T-helper 17 cell (primary cell): ENCODE measurements at places on chromosomes 5 and 9. TPM values are rescaled to one million over a fixed set of nuclear protein-coding genes. Genes with fewer than 3 reads are reported as not detected.

DNA sequence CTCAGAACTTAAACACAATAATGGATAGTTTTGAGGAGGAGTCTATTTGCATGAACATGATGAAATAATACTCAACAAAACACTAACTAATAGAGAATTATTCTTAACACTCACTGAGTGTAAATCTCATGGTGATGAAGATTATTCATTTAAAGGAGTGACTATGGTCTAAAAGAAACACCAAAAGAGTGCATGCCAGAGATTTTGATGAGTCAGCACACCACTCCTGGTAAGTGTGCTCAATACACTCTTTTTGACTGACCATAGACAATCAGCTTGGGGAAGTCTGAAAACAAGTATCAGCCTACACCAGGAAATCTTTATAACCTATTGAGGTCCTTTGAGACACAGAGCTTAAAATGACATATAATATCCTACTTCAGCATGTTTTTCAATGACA, 6.8 kb upstream of the FST start:
- no peak for DNase-seq

DNA sequence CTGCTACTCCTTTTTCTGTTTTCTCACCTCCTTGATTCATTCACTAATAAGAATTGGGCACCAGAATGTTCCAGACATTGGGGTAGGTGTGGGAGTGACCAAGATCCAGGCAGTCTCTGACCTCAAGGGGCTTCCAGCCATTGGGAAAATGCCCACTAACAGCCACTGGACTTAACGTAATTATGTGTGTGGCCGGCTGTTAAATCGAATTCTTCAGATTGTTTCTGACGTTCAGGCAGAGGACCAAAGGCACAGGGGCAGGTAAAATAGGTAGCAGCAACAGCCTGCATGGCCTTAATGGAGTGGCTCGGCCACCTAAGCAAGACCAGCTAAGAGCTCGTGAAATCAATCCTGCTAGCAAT, 48.4 kb upstream of the CKMT2 start:
- no peak for DNase-seq

DNA sequence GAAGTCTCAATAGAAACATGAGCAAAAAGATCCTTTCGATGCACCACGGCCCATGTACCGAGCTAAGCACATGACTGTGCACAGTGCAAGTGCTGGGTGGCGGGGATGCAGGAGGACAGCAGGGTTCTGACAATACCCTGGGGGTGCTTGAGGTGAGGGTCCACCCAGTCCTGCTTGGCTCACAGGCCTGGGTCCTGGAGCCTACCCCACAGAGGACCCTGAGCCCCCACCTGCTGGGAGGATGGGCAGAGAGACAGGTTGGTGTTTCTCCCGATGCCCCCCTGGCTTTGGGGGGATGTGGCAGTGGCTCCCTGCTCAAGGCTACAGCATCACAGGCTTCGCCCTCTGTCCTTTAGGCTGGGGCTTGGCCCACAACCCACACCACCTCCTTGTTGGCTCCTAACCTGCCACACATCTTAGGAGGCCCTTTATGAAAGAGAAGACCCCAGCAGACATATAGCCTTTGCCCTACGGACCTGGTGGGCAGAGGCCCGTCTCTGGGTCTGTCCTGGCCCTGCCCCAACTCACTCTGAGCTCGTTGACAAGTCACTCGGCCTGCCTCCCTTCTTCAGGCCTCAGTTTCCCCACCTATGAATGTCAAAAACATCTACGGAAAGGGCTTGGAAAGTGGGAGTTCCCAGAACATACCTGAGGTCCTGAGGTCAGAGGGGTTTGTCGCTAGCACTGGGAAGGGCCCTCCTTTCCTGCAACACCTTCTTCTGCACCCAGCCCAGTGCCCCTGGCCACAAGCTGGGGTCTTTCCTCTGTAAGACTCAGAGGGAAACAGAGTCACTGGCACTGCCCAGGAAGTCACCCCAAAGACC, 50.3 kb downstream of the BARX1 start:
- no peak for DNase-seq

GRCh38 chr9:129864991-129865647, 29.9 kb downstream of the USP20 start:
- DNase-seq = no peak

DNA sequence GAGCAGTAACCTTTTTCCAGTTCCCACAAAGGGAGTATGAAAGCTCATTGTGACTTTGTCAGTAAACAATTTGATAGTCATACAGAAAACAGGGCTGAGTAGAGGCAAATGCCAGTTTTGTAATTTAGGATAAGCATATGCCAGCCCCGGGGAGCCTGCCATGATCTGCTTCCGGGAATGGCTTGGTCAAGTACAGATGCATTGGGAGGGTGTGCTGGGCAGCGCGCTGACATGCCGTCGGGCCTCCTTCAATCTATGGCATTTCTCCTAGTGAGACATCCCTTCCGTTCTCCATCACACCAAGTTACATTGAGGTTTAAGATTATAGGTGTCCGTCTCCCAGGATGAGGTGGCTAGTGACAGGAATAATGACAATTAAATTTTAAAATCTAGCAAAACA, 48.6 kb downstream of the GNA14 start:
- DNase-seq = no peak

GRCh38 chr9:125763394-125763801, 16.2 kb downstream of the PBX3 start:
- DNase-seq = no peak

DNA sequence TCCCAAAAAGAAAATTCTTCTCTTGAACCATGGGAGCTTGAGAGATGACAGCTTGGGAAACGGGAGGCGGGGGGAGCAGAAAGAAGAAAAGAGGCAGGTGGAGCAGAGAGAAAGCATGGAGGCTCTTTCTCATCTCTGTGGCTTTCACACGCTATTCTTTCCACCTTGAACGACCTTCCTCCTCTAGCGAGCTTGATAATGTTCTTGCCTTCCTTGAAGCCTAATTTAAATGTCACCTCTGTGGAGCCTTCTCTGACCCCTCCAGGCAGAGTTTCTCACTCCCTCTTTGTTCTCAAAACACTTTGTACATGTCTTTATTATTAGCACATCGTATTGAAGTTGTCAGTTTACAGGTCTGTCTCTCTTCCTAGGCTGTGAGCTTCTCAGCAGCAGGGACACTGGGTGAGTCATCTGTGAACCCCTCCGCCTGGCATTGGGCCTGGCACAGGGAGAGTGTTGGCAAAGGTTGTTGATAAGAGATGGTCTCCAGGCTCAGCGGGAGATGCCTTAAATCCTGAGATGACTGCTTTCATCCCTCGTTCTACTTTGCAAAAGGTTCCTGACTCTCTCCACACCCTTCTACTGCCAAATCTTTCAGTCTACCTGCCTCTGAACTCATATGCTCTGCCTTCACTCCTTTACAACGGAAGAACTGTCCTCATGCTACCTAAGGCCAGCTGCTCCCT, 14.1 kb upstream of the STRBP start:
- no peak for DNase-seq

The F12 gene
- total RNA-seq = 1.1 TPM

DNA sequence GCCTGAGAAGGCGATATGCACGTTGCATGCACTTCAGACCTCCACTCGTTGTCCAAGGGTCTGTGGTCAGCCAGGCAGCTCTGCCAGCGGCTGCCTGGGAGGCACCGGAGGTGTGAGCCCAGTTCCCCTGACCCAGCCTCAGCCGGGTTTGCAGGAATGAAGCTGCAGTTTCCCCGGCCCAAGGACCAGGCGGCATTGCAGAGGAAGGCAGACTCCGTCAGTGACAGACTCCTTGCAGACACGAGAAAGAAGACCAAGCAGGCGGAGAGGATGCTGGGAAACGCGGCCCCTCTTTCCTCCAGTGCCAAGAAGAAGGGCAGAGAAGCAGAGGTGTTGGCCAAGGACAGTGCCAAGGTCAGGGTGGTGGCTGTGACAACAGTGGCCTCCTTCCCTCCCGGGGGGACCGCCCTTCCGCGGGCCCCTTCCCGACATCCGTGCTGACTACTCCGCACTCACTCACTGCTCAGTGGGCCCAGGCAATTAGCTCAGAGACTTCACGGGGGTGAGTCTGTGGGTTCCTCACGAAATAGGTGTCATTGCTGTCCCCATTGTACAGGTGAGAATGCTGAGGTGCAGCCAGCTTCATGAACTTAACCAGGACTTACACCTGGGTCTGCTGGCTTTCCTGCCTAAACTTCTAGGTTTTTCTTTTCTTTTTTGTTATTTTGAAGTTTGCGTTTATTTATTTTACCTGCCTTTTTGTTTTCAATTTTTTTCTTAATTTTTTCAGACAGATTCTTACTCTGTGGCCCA, 10.8 kb upstream of the AIF1L start:
- no peak for DNase-seq

The PRSS3 gene
- total RNA-seq = not detected

DNA sequence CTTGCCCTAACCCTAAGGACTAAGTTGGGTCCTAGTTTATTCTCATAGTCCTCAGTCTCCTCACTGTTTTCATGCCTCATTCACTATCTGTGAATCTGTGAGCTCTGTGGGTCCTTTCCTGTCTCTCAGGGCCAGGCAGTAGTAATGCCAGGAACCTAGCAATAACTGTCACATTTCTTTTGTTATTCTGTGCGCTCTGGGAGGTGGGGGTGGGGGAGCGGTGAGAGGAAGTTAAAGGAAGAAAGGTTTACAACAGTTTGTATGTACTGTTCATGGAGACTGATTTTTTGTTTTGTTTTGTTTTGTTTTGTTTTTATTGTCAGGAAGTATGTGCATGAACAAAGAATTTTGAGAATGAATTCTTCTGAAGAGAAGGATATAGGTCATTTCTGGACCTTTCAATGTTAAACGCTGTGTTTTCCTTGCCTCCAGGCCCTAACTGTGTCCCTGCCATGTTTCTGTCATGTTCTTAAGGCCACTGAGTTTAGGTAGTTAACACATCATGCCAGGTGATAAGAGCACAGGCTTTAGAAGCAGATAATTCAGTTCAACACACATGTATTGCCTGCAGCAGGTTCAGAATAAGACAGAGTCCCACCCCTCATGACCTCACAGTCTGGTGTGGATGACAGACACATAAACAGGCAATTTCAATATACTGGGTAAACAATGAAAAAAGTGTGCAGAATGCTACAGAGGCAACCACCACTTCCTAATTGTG, 13.3 kb upstream of the FEM1C start:
- no peak for DNase-seq

- DNase-seq = no peak
These were observed 211.3 kb upstream of the PRR16 start for GRCh38 chr5:120252839-120253238.

The PPP2R2B gene
- total RNA-seq = 12.1 TPM

DNA sequence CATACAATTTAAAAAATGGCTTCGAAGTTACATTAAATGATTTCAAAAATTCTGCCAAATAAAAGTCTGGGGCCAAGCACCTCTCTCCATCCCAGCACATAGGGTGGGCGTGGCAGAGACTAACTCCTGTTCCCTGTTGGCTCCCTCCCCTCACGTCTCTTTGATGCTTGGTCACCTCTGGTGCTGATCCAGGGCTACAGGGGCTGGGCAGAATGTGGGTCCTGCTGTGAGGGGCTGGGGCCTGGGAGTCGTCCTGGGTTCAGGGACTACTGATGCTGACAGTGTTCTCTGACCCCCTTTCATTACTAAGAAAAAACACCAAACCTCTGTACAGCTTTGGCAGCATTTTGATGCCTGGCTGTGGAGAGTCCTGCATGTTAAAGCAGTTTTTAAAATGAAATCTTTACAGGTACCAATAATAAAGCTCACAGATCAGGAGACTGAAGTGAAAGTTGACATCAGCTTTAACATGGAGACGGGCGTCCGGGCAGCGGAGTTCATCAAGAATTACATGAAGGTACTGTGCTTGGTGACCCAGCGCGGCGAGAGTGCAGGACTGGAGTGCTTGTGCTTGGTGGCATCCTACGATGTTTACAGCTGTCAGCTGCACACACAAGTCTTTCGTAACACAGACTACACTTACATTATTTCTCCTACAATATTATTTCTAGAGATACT, 29.0 kb downstream of the TENT4A start:
- no peak for DNase-seq

- DNase-seq = no peak
These were observed 271.8 kb downstream of the ZNF608 start for GRCh38 chr5:124474528-124475215.

- DNase-seq = no peak
These were observed 162.4 kb downstream of the ESM1 start for GRCh38 chr5:54823006-54823405.

The CXCL14 gene
- not detected for total RNA-seq

DNA sequence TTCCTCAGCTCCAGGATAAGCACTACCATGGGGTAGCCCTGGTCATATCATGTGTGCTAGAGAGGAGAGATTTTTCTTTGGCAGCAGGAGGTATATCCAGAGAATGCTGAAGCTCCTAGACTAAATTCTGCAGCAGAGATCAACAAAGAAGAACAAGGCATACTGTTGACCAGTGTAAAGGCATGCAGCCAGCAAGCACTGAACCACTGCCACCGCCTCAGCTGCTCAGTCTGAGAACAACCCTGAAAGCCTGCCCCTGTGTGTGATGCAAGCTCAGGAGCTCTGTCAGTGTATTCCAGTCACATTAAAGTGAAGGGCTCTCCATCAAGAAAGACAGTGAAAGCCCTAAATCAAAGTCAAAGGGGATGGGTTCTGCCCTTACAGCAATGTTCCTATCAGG, 439.5 kb upstream of the CD180 start:
- no peak for DNase-seq

The RIMOC1 gene
- total RNA-seq = 13.5 TPM

The IFNA8 gene
- total RNA-seq = not detected
